ENCODE measurements at places on chromosomes 12 and 14.

GRCh38 chr12:64800640-64801039, 23.8 kb upstream of the TBC1D30 start:
- DNase-seq = no peak

DNA sequence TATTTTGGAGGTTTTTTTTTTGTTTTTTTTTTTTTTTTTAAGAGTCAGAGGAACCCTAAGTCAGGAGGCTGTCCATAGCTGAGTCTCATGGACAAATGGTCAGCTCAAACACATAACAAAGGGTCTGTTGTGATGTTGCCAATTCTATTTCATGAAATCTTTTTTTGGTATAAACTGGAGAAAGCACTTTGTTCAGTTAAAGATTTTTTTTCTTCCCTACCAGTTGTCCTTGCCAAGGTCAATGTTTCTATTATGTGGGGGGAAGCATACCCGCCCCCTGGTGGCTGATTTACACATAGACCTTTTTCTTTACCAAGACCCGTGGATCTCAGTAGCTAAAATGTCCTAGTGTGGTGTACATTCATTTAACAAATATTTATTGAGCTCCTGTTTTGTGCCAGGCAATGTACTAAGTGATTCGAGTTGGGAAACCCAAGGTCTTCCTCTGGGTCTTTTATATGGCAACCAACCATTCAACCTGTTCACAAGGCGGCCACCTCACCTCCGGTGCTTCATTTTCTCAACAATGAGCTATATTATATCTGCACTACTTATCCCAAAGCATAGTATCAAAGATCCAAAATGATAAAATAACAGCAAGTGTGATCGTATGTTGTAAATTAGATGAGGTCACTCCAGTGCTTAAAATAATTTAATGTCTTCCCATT, 214.5 kb downstream of the PAH start:
- DNase-seq = no peak

GRCh38 chr12:46572644-46573346, 200.2 kb upstream of the SLC38A2 start:
- DNase-seq = no peak

GRCh38 chr14:105108516-105108864, 43.3 kb upstream of the GPR132 start:
- no peak for DNase-seq

GRCh38 chr12:94133964-94134795, 14.2 kb upstream of the PLXNC1 start:
- DNase-seq = peak; percentile 14

DNA sequence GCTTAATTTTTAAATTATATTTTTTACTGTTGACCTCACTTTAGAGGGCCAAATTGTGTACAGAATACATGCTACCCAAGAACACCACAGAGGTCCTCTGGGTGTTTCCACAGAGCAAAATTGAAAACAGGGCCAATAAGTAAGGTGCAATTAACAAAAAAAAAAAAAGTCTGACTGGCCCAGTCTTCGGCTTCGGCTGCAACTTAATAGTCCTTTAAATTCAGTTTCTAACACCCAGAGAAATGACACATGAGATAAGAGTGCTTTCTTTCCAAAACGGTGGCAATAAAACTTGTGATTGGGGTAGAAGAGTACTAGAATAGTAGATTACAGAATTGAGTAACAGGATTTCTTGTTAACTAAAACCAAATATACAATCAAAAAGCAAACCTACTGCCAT, 81.3 kb downstream of the MED13L start:
- DNase-seq = no peak

DNA sequence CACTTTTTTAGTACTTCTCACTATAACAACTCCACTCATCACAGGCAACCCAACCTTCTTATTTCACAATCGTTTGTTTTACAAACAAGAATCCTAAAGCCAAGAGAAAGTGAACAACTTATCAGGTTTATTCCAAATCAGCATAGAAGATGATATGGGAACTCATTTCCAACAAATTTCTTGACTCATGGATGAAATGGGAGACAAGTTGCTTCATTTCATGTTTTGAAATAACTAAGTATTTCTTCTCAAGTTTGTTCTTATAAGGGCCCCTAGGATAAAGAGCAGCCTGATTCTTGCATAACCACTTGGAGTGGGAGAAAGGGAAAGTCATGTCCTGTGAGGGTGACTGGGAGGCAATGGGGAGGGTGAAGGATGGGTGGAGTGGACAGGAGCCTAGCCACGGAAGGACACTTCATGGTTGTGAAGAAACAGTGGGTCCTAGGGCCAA, 168.3 kb downstream of the DUSP6 start:
- DNase-seq = no peak

- DNase-seq = no peak
Measured at GRCh38 chr12:6532927-6533652, 1.2 kb upstream of the GAPDH start.

Data from T follicular helper cell (primary cell).